ENCODE measurements at places on chromosomes 7 and 10.

DNA sequence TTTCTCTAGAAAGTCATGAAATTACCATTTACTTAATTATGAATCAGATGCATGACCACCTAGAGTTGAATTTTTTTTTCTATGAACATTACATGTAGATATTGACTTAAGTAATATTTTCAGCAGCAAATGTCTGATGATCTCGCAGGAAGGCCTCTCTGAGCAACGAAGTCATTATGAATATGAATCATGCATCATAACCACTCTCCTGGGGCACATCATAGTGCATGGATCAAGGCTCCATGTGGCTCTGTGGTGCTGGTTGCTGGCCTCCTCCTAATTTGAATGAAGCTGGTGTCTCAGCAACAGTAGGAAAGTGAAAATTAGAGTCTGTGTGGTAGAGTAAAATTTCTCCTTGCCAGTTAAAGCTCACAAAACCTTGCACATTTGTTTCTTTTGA, 121.4 kb upstream of the INHBA start:
- DNase-seq, result no peak

- DNase-seq, result no peak
Observed at GRCh38 chr10:12949248-12949647, 52.3 kb downstream of the CCDC3 start.

- no peak for DNase-seq
Observed at GRCh38 chr7:12221414-12221813, 10.3 kb downstream of the TMEM106B start.

DNA sequence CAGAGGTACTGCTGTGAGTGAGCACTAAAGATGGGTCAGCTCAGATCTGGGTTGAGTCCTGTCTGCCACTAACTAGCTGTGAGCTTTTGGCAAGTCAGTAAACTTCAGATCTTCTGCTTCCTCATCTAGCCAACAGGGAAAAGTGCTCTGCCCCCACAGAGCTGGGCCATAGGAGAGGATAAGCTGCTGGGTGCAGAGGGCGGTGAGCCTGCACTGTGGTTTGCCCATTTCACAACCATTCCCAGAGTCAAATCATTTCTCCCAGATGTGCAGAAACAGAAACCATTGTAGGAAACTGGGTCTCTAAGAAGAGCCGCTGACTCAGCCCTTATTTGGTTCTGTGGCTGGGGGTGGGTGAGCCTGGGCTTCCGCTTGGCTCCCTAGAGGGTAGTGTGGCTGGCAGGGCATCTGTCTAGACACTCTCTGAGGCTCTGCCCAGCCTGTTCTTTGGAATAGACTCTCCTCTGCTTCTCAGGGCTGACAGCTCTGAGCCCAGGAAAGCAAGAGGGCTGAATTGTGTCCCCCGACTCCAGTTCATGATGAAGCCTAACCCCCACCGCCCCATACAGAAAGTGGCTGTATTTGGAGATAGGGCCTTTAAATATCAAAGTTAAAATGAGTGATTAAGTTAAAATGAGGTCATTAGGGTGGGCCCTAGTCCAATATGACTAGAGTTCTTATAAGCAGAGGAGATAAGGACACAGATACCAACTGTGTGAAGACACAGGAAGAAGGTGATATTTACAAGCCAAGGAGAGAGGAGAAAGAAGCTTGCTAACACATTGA, 29.5 kb upstream of the ARHGAP22 start:
- no peak for DNase-seq
